ENCODE measurements at places on chromosomes 7 and 10.

DNA sequence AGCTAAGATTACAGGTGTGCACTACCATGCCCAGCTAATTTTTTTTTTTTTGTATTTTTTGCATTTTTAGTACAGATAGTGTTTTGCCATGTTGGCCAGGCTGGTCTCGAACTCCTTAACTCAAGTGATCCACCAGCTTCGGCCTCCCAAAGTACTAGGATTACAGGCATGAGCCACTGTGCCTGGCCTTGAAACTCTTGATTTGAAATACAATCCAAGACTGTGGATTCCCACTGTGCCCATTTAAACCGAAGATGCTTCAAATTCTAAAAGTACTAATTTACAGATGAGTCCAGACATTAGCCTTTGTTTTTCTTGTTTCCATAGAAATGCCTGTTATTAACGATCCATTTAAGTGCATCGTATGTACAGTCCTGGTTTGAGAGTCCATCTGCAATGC, 130.9 kb downstream of the CACNA2D1 start:
- DNase-seq: no peak

GRCh38 chr10:74765465-74765975, 60.9 kb upstream of the KAT6B start:
- DNase-seq: no peak

GRCh38 chr10:32376771-32377170, 29.8 kb upstream of the EPC1 start:
- DNase-seq: no peak

DNA sequence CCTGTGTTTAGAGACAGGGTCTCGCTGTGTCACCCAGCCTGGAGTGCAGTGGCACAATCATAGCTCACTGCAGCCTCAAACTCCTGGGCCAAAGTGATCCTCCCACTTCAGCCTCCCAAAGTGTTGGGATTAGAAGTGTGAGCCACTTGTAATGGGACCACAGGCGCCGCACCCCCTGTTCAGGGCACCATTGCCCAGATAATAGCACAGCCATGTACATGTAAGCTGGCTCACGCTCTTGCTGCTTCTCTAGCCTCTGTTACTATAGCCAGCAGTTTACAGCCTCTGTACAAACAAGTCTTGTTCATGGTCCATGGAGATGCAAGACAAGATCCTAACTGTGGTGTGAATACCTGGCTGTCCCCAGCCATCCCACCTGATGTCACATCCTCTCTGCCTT, 4.2 kb upstream of the MLXIPL start:
- DNase-seq: no peak

GRCh38 chr10:93299195-93299594, 182.9 kb downstream of the MYOF start:
- DNase-seq: no peak

GRCh38 chr10:61455656-61456055, 2.5 kb upstream of the TMEM26 start:
- DNase-seq: no peak

DNA sequence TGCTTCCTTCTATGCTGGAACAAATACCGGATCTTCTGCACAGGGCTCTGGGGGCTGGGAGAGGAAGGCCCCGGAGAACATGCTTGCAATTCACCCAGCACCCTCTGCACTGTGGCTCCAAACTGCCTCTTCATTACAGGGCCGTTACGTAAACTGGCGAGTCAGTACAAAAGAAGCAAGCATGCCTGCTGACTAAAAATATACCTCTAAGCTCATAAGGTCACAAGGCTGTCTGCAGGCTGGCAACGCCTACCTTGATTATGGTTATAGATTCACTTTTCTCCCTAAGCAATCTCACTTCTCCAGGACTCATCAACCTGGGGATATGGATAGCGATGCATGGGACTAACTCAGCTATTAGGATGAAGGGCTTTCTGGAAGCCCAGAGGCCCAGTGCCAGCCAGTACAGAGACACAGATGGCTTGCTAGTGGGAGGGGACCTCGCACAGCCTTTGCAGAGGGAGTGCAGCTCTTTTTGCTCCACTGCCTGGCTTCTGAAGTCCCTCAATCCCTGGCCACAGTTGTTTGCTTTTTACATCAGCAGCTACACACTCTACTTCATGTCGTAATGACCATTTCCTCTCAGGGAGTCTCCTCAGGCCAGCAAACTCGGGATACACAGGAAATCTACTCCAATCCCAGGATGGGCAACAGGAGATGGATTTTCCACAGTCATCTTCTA, 96.1 kb downstream of the SH3PXD2A start:
- no peak for DNase-seq

GRCh38 chr7:130446259-130446658, 5.4 kb upstream of the CEP41 start:
- DNase-seq: no peak

DNA sequence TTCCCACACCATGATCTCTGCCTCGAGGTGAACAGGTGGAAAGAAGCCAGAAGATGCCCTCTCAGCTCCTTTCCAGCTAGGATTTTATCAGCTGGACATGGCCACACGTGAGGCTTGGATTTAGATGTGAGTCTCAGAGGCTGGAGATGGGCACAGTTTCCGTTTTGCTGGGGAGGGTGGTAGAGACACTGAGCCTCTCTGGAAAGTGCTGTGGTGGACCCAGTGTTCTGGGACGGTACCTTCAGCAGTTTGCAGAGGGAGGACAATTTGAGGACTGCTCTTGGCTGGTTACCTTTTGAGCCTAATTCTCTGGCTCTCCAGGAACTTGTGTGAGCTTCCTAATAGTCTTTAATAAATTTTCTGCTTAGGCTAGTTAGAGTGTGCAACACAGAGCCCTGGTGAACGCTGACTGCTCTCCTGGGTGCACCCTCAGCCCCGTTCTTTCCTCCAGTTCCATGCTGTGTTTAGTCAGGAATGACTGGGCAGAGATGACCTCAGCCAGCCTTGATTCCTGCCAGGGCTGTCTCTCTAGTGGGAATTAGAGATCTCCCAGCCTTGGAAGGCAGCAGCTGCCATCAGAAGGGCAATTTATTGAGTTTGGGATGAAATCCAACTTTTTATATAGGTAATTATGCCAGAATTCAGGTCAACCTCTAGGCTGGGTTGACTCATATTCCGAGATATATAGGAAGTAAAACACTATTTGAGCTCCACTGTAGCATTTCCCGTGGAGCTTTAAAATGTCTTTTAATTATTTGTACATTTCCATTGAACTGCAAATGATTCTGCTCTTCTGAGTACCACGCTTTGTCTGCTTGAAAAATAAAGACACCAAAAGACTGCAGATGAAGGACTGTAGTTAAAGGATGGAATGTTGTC, 103.9 kb downstream of the GATA3 start:
- no peak for DNase-seq

GRCh38 chr10:32104181-32104580, 48.0 kb upstream of the KIF5B start:
- DNase-seq: no peak

GRCh38 chr7:105840981-105841749, 35.2 kb downstream of the ATXN7L1 start:
- no peak for DNase-seq

DNA sequence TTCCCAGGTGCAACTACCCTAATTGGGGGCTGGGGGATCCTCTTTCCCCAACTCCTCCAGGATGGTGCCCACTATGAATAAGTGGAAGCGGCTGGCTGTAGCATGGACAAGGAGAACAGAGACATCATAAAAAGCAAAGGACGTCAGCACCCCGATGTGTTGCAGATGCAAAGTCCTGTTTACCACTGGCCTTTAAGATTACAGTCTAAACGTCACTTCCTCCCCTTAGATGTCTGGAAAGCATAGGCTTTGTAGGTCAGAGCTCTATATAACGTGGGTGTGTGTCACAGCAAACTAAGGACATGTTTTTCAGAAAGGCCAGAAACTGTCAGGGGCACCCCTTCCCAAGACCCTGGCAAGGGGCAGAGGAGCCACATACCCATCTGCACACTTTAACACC, 7.9 kb downstream of the COBL start:
- no peak for DNase-seq

DNA sequence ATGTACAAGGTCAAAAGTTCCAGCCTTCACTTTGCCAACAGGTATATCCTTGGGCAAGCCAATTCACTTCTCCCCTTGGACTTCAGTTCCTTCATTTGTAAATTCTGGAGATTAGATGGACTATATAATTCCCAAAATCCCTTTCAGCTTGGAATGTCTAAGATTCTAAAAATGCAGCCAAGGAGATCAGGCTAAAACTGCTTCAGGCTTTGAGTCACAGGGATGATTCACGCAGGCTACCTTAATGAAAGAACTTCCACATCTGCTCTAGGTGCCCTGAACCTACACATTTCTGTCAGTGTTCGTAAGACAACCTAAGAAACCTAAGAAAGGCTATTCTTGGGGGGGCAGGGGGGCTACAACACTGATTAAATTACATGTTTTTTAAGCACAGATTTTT, 7.1 kb downstream of the CPVL start:
- no peak for DNase-seq

DNA sequence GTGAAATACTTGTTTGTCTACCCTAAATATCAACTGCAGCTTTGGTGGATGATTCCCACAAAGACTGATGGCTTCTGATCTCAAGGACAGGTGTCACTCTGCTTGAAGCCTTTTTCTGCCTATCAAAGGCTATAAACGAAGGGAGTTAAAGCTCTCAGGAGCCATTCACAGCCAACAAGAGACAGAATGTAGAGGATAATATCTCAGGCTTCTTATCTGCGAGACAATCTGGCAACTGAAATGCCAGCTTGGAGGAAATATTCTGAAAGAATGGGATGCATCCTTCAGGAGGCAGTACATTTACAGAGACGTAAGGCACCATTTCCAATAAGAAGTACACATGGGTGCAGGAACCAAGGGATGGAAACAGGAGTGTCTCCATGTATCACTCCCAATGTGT, 549.4 kb downstream of the GPAM start:
- no peak for DNase-seq

GRCh38 chr10:71752391-71753090, 20.8 kb downstream of the VSIR start:
- DNase-seq: no peak

GRCh38 chr7:107922886-107923285, 31.9 kb downstream of the DLD start:
- no peak for DNase-seq

DNA sequence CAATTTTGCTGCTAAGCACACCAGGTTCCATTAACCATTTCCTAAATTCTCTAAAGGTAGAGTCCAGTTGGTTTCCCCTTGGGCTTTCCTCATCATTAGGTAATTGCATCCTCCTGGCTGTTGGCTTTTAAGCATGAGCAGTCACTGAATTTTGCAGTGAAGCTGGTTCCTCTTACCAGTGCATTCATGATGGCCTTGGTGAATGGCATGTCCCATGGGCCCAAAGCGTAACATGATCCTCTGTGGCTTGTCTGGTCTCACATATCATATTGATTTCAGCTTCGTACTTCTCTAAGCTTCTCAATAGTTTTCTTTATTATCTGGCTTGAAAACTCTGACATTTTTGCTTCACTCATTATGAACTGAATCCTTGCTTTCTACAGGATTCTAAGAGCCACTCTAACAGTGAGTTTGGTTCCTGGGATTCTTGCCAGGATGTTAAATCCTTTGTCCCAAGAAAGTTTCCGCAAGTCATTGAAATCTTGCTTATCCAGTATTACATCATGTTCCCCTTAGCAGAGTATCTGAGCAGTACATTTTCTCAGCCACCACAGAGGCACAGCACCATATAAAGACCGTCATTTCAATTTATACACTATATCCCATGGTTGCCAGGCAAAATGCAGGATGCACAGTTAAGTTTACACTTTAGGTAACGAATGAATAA, 134.2 kb downstream of the PTN start:
- DNase-seq: no peak

- no peak for DNase-seq
These were observed 17.2 kb upstream of the AGR2 start for GRCh38 chr7:16822029-16822428.

DNA sequence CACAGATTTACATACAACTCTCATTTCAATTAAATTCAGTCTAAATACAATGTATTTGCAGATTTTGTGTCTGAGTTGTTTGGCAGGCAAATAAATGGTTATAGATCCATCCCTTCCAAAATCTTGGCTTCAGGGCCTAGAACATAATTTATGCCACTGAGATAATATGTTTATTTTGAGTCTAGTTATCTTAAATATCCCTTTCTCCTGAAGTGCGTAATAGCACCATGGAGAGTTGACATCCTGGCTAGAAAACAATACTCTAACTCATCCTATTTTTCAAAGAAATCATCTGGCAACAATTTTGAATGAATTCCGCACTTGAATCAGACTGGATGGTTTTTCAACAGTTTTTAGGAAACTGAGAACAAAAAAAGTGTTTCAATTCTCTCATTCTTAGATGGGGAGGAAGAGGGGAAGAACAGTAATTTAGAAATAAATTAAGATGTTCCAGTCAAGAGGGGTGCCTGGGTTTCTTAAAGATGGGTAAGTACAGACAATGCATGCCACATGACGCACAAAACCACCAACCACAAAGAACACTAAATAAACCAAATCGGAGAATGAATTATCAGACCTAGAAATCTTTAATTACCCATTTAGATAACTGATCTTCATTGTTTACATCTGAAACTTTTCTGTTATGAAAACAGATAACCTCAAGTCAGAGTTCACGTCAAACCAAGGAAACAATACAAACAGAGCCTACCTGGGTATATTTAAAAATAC, 228.7 kb upstream of the PTN start:
- DNase-seq: no peak

DNA sequence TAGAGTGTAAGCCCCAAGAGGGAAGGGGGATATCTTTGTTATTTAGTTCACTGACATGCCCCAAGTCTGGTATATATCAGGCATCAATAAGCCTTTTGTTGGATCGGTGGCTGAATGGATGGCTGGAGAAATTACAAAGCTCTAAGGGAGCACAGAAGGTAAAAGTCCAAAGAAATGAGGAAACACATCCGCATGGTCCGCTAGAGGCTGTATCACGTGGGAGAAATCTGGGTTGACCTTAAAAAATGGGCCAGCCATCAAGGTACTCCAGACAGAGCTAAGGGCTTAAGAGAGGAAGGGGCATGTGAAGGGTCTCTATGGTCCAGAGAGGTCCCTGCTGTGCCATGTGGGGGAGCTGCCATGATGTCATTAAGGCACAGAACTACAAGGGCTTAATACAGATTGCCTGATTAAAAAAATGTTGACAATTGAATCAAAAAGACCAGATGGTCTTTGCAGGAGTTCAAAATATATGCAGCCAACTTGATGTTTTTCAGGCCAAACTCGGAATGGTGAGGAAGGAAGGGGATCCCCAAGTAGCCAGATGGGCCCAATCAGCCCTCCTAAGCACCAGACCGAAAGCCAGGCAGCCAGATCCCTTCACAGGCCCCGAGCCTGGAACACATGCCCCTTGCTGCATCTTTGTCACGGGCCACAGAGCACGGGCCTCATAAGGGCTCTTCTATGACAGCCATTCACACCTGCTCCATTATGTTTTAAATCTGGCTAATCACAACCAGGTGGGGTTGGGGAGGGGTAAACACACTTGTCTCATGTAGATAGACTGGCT, 31.9 kb downstream of the SCRN1 start:
- DNase-seq: no peak

GRCh38 chr7:131004371-131004770, 270.4 kb upstream of the KLF14 start:
- no peak for DNase-seq
